ENCODE measurements at places on chromosomes 6 and 20.
A peak's percentile ranks its signal among the peaks of the same experiment; 100 is the strongest.

- no peak for DNase-seq
Observed at GRCh38 chr6:24659561-24659960, 7.1 kb downstream of the TDP2 start.

DNA sequence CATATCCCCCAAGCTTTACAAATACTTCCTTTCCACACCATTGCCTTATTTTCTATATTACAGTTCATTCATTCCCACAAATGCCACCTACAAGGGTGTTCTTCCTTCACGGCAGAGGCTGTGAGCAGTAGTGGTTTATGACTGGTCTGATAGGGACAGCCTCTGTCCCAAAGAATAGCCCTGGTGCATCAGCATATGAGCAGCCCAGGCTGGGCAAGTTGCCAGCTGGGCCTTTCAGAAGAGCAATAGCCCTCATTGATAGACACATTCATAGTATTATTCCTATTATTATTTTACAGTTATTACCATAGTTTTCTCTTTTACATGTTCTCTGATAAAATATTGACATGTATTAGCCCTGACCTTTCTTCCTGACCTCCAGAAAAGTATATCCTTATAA, 149.9 kb downstream of the MMS22L start:
- DNase-seq = no peak

- DNase-seq = no peak
Observed at GRCh38 chr20:33679758-33680485, 5.7 kb upstream of the NECAB3 start.

DNA sequence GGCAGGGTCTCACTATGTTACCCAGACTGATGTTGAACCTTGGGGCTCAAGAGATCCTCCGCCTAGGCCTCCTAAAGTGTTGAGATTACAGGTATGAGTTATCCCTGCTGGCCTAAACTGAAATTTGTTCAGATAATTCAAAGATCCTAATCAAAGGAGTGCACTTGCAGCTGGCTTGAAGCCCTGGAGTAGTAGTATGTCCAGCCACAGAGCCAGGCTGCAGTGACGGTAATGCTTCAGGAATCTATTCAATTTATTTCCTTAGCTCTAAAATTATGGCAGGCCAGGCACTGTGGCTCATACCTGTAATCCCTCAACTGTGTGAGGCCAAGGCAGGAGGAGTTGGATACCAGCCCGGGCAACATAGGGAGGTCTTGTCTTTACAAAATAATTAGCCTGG, 1.4 kb upstream of the DDX43 start:
- no peak for DNase-seq

- no peak for DNase-seq
Observed at GRCh38 chr6:135233686-135234491, 52.8 kb downstream of the MYB start.

DNA sequence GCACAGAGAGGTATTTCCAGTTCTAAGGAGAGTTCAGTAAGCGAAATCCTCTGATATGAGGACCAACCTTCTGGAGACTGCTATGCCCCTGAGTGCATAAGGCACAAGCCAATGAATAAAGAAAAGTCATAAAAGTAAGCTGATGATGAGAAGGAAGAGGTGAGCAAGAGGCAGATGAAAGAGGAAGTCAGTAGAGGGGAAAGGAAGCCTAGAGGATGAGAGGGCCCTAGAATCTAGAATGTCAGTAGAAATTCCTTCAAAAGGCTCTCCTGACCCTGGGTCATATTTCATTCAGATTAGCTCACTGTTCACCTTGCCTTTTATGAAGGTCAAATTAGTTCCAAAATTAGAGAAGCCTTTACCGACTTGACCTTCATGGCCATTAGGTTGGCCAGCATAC, 209.2 kb downstream of the CD83 start:
- no peak for DNase-seq

- DNase-seq = peak; percentile 53
Observed at GRCh38 chr6:150004783-150005717, 20.3 kb downstream of the RAET1L start.

GRCh38 chr6:84161190-84161589, 66.3 kb downstream of the CEP162 start:
- no peak for DNase-seq

DNA sequence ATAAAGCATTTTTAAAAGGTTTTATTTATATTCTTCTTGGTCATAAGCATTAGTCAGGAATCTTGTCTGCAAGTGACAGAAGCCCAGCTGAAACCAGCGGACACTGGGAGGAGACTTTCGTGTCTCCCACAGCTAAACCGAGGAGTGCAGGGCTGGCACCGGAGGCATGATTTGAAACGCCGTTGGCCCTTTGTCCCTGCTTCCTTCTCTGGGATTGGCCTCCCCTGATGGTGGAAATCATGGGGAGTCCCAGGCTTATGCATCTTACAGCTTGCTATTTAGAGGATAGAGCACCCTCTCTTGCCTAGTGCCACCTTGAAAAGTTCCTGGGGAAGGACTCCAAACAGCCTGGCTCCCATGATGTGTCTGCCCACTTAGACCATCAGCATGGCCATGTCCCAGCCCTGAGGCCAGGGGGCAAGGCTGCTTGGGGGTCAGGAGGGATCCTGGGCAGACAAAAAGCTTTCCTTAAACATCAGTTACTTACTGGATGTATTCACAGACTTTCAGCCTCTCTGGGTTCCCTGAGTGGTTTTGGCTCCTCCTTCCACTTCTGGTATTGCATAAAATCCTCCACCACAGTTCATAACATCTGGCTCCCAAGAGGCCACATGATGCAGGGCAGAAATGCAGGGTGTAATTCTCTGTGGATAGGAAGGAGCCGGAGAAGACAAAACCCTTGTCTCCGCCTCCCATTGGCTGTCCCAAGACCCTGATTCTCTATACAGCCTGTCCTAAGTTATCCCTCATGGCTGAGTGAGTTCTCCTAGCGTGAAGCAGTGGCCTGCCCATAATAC, 49.3 kb upstream of the INSM1 start:
- no peak for DNase-seq

GRCh38 chr6:52663120-52663935, 7.6 kb upstream of the TMEM14A start:
- DNase-seq = peak; percentile 78

DNA sequence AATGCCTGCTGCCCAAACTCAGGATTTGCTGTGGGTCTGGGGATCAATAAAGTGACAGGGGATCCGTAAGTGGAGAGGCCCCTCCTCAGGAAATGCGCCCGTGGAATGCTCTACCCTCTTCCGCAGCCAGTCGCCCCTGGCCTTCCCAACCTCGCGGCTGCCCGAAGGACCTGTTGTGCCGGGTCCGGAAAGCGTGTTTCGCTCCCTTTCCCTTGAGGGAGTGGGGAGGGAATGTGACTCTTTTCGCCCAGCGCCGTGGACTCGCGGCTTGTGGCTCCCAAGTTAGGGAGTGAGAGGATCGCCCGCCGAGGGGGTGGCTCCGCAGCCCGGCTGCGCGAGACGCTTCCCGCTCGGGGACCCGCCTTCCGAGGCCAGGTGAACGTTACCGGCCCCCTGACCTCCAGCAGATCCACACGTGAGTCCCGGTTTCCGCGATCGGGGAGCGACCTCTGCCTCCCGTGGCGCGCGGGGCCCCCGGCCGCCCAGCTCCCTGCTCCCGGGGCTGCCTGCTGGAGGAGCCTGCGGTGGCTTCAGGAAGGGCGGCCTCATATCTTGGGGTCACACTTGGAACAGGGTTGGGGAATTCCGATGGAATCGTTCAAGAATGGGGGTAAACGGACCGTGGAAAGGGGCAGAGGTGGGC, 666 bp downstream of the TPD52L1 start:
- no peak for DNase-seq

GRCh38 chr6:40885139-40885774, 153.8 kb downstream of the UNC5CL start:
- no peak for DNase-seq

DNA sequence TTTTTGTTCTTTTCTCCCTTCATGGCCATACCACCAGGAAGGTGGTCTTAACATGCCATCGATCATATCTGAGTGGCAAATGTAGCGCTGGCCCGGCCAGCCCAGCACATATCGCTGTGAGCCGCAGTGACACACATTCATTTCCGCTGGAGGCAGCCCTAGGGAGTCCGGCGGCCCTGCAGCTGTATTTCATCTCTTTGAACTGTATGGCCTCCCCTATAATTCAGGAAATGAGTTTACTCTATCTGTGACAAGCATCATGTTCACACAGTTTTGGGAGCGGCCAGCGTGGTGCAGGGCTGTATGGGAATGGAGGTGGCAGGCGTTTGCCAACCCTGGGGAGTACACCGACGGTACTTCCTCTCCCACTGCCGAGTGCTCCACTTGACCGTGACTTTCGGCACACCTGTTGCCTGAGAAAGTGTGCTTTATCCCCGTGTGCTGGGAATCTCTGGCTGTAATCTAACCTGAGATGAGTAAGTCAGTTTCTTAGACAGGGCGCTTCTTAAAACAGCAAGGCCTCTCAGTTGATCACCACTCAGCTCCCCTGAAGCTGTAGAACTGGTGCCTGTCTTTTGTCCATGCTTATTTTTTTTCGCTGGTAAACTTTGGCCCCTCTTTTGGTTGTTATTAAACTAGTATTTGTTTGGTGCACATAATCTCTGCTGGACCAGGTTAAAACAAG, 257.1 kb upstream of the TAB2 start:
- peak; percentile 64 for DNase-seq

DNA sequence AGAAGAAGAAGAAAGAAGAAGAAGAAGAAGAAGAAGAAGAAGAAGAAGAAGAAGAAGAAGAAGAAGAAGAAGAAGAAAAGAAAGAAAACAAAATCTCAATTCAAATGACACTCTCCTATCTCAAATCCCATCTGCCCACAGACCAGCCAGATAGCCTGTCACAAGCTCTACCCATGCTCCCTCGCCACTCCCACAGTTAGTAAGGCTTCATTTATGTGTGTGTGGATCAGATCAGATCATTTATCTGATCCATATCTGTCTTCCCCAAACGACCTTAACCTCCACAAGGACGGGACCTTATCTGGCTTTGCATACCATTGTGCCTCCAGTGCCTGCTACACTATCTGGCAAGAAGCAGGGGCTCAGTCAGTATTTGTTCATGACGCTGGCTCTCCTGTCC, 81.9 kb upstream of the RREB1 start:
- DNase-seq = no peak

DNA sequence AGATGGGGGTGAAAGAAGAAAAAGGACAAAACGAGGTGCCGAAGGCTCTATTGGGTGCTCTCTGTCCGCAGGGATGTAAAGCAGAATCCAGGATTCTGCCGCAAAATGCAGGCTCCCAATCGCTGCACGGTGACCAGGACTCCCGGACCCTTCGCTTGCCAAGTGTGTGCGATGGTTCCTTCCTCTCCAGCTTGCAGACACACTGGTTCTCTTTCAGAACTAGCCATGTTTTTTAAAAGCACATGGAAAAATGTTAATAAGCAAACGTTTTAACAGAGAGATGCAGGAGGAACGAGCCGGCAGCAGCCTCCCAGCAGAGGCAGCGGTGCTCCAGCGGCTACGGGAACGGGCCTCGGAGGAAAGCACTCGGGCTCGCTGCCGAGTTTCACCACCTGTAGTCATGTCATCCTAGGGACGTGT, 59.6 kb downstream of the ZNF831 start:
- no peak for DNase-seq

DNA sequence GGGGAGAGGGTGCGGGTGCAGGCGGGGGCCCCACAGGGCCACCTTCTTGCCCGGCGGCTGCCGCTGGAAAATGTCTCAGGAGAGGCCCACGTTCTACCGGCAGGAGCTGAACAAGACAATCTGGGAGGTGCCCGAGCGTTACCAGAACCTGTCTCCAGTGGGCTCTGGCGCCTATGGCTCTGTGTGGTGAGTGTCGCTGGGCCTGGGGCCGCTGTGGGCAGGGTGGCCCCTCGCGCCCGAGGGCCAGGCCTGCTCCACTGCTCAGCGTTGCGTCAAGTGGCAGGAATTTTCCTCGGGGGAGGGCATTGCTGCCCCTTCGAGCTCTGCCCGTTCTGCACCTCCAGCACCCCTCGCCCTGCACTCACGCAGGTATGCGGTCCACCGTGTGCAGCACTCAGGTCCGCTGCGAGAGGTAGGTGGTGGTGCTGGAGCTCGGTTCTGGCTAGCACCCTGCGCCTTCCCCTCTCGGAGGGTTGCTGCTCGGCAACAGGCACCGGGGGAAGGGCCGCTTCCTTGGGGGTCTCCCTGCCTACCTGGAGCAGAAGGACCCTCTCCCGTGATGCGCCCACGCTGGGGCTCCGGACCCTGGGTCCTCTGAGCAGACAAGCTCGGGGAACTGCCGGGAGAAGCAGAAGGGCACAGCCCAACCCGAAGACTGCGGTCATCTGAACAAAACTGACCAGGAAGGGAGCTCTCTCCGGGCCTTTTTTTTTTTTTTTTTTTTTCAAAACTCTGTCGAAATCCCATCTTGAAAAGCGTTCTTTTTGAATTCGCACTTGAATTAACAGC, 674 bp downstream of the MAPK14 start:
- DNase-seq = no peak

DNA sequence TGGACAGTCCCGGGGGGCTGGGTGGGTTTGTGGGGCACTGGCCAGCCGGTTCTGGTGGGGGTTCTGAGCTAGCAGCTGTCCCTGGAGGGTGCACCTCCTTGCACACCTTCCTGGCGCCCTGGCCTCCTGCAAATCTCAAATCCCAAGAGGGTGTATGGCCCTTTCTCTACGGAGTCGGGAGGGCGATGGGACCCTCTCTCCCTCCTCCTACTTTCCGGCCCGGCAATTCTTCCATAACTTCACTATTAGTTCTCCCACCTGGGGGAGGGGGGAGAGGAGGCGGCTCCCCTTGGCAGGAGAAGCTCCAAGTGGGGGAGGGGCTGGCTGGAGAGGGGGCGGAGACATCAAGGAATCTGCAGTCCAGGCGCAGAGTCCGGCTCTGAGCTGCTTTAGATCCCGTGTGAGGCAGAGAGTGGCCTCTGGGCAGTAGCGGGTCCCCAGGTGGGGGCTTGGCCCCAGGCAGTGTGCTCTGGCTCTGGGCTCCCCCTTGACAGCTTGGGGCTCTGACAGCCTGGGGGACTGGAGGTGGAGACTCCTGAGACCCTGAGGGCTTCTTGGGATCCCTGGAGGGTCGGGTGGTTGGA, 1.4 kb upstream of the LAMA5 start:
- DNase-seq = no peak

DNA sequence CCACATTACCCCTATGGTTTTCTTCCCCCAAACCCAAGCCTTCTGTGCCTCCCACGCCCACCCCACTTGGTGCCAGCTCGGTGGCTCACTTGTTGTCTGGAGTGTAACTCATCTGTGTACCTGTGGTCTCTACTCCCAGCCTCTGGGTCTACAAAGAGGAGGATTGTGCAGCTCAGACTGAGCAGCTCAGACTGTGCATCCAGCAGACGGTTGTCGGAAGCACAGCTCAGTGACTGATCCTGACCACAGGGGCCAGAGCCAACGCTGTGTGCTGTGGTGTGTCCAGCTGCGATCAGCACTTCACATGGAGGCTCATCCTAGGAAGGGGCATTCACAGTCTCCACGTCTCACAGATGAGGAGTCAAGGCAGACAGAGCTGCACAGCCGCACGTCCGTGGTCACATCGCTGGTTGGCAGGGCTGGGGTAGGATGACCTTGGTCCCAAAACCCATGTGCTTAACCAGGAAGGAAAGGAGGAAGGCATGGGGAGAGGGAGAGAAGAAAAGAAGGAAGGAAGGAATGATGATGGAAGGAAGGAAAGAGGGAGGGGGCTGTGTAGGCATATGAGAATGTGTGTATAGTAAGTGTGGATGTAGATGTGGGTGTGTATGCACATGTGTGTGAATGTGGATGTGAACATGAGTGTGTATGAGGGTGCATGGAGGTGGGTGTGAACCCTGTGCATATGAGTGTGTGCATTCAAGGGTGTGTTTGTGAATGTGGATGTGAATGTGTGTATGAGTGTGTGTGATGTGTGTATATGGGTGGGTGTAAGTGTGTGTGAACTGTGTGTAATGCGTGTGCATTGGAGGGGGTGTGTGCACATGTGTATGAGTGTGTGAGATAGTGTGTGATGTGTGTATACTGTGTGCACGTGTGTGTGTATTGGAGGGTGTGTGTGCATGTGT, 28.2 kb upstream of the STX16 start:
- DNase-seq = no peak

GRCh38 chr6:52325695-52326471, 36.1 kb upstream of the PAQR8 start:
- no peak for DNase-seq
